Body of pancreas (tissue), 4 donors: ENCODE measurements at places on chromosomes 12 and 14. TPM values are rescaled to one million over a fixed set of nuclear protein-coding genes. Genes with fewer than 3 reads are reported as not detected.

GRCh38 chr12:3789838-3790237 lies 36.9 kb upstream of the CRACR2A start:
- no peak for DNase-seq

DNA sequence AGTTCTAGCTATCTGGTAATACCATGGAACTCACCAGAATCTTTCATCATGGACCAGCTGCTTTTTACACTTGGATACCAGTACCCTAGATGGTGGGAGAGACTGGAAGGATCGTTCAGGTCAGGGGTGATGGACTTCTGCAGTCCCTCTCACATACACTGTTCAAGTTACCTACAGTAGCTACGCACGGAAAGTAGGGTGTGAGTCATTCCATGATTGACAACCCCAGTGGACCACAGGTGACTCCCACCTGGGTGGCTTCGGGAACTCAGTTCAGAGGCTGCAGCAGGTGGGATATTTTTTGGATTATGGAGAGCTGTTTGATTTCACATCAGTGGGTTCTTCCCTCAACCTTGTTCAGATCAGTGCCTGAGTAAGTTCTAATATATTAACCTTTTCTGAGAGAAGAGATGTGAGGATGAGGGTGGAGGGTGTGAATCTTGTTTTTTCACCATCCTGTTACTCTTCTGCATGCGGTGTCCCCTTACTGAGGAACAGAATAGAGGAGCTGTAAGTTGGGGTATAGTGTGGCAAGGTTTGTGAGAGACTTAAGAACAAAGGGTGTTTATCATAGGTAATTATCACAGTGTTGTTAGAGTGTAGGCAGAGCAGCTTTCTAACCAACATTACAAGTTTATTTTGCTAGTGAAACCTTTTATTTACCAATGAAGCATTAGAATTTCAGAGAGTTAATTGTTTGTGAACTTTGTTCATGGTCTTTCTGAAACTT lies 39.6 kb downstream of the PRKCH start:
- DNase-seq = no peak

The P2RX7 gene
- total RNA-seq = 1.6 TPM

The ZNF705A gene
- not detected for total RNA-seq

DNA sequence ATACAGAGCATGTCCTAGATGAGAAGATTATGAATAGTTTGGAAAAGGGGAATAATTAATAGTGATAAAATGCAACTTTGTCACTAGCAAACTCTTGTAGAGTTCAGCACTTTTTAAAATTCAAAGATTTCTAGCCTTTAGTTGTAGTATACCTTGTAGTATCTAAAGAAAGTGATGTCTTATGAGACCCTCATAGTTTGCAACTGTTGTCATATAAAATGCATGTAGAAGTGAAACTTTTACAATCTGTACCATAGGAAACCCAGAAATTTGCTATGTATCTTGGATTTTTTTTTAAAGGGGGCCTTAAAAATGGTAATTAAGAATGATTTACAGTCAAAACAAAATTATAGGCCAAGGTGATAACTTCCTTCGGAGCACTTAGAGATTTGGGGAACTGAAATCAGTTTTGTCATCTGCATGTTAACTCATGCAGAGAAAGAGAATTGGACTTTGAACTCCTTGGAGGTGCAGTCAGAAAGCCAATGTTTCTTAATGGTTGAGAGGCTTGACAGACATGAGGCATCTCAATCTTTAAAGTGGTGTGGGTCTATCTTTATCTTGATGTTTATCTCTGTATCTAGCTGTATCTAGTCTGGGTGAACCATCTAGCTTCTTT lies 1.3 kb downstream of the LRRK2 start:
- DNase-seq = no peak

DNA sequence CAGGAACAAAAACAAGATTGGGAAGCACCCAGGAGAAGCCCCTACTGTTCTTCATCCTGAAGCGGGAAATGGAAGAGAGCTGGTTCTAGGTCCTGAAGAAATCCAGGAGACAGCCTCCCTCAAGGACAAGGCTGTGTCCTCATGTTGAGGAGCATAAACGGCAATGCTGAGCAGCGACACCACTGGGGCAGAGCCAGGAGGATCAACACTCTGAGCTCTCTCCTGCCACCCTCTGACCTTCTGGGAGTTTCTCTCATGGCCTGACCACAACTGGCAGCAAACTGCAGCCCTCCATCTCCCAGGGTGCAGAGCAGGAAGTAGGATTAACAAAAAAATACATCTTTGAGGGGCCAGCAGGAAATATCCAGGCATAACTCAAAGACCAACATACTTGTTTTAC lies 1292.2 kb upstream of the TMEM132C start:
- no peak for DNase-seq

The RTN1 gene
- total RNA-seq = 8.6 TPM

The CCDC184 gene
- total RNA-seq = not detected

DNA sequence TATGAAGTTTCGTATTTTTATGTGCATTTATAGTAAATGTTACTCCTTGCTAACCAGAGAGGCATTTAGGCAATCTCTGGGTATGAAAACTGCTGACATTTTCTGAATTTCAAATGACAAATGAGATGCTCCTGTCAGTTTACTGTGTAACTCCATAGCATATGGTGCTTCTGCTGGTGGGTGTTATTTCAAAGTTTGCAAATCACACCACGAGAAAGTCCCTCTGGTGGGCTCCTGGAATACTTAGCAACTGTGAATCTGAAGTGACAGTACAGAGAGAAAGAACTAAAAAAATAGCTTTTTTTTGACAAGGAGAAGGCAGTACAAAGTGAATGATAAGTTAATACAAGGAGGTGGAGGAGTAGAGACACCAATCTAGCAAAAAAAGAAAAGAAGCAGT lies 161.5 kb downstream of the DERA start:
- no peak for DNase-seq
